ENCODE measurements at places on chromosomes 16 and 17.

DNA sequence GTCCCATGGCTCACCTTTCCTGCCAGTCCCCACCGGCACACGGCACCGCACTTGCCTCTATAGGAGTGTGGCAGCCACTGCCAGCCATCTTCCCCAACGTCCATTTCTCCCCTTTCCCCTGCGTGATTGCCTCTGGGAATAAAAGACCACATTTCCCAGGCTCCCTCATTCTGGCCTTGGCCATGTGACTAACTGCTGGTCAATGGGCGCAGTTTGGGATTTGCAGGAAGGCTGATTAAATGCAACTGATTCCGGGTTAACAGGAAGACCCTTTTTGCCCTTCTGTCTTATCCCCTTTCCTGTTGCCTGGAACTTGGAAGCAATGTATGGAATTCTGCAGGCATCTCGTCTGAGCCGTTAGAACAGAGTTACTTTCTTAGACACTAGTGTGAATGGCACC is 3.0 kb downstream of the BTBD17 start:
- no peak for DNase-seq

DNA sequence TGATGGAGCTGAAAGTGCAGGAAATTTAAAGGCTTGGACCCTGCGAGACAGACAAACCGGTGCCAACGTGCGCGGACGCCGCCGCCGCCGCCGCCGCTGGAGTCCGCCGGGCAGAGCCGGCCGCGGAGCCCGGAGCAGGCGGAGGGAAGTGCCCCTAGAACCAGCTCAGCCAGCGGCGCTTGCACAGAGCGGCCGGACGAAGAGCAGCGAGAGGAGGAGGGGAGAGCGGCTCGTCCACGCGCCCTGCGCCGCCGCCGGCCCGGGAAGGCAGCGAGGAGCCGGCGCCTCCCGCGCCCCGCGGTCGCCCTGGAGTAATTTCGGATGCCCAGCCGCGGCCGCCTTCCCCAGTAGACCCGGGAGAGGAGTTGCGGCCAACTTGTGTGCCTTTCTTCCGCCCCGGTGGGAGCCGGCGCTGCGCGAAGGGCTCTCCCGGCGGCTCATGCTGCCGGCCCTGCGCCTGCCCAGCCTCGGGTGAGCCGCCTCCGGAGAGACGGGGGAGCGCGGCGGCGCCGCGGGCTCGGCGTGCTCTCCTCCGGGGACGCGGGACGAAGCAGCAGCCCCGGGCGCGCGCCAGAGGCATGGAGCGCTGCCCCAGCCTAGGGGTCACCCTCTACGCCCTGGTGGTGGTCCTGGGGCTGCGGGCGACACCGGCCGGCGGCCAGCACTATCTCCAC is at the start of gene NOG:
Gene NOG (plus strand): TSS at position 54 of the 674 bp plus-strand sequence. CDS start 525 bp downstream, at position 579.
- peak; percentile 11 for DNase-seq

DNA sequence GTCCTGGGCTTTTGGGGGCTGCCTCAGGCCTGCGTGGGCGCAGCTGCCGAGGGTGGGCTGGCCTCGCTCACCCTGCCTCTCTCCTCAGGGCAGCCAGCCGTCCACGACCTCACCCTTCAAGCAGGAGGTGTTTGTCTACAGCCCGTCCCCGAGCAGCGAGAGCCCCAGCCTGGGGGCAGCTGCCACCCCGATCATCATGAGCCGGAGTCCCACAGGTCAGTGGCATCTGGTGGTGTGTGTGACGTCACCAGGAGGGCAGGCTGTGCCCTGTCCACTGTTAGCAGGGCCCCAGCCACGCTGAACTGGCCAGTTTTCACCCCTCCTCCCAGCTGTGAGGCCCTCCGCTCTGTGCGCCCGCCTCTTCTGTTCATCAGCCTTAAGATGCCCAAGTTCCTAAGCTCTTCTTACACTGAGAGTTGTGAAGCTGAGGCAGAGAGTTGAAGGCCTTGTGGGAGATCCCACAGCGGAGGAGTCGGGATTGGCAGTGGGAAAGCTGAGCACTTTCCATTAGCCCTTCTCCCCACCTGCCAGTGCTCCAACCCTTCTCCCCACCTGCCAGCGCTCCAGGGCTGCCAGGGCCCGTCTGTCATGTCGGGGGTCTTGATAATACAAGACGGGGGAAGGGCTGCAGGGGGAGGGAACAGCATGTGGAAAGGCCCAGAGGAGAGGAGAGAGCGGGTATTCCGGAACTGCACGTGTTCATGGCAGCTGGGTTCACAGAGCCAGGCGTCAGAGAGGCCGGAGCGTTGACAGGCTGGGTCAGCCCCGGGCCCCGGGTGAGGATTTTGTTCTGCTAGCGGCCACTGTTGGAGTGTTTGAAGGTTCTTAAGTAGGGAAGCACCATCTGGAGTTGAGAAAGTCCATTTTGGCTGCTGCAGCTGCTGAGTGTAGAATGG is 36.3 kb downstream of the OR1D5 start:
- no peak for DNase-seq

DNA sequence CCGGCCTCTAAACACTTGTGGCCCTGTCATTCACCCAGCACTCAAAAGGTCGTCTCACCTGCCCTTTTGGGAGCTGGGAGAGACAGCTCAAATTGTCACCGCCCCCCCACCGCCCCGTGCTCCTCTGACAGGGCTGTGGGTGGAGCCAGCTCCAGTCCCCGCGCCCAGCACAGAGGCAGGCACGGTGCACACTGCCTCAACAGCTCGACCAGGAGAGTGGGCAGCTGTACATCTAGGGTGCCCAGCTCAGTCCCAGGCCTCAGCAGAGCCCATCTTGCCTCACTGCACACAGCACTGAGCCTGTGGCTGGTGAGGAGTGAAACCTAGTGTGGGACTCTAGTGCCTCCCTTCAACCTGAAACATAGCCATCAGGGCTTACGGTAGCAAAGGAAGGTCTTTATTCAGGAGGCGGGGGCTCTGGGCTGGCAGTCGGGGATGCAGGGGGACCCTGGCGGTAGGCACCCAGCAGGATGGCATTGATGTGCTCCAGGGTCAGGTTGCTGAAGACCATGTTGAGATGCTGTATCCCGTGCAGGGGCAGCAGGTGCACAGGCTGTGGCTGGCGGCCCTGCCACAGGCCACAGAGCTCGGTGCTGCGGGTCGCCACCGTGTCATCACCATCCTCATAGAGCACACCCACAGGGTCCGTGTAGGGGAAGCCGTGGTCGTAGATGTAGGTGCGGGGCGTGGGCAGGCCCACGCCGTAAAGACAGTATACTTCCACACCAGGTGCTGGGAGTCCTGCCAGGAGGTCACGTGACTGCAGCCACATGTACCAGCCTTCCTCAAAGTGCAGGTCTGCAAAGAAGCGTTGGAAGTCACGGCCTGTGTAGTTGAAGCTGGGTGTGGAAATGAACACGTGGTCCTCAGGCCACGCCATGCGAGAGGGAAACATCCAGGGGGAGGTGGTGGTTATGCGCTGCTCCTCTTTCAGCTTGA is 3.1 kb upstream of the PSMB10 start:
- peak; percentile 40 for DNase-seq

- no peak for DNase-seq
These were observed 4.0 kb downstream of the TAC4 start for GRCh38 chr17:49843774-49844350.
